ENCODE measurements at places on chromosomes 7 and 10.

- DNase-seq: peak; percentile 50
Measured at GRCh38 chr7:47792521-47793121, 155.6 kb downstream of the PKD1L1 start.

DNA sequence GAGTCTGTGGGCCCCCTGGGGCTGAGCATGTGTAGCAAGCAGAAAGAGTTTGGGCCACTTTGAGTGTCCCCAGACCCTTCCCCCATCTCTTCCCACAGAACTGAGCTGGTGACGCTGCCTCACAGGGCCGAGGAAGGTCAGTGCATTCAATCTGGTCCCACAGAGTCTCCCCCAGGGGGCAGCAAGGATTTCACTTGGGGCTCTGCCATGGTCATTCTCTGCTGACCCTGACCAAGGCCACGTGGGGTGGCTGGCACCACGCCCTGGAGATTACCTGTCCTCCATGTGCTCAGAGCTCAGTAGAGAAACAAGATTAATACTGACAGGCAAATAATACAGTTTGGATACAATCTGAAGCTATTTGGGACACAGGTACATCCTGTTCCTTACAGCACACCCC is 30.2 kb downstream of the ADRA2A start:
- no peak for DNase-seq

GRCh38 chr7:133822868-133823552 is 304.1 kb upstream of the LRGUK start:
- no peak for DNase-seq

GRCh38 chr7:37284805-37285231 is 163.8 kb downstream of the ELMO1 start:
- DNase-seq: no peak

GRCh38 chr10:119468542-119469324 is 73.8 kb downstream of the RGS10 start:
- DNase-seq: no peak

DNA sequence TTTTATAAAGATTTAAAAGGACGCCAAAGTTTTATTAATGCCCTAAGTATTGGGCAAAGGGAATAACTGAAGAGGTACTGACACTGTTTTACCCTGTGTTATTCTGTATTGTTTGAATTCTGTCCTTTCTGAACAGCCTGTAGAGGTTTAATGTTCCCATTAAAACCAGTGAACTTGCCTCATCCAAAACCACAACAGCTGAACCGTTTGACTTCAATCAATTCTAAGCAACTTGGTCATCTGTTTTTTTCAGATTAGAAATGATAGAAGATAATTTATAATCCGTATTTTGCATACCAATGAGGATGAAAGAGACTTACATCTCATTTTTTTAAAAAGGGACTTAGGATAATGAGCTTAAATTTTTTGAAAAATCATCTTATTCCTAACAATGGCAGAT is 40.4 kb downstream of the HACD1 start:
- no peak for DNase-seq

GRCh38 chr10:11285171-11285570 is 267.5 kb downstream of the CELF2 start:
- no peak for DNase-seq

DNA sequence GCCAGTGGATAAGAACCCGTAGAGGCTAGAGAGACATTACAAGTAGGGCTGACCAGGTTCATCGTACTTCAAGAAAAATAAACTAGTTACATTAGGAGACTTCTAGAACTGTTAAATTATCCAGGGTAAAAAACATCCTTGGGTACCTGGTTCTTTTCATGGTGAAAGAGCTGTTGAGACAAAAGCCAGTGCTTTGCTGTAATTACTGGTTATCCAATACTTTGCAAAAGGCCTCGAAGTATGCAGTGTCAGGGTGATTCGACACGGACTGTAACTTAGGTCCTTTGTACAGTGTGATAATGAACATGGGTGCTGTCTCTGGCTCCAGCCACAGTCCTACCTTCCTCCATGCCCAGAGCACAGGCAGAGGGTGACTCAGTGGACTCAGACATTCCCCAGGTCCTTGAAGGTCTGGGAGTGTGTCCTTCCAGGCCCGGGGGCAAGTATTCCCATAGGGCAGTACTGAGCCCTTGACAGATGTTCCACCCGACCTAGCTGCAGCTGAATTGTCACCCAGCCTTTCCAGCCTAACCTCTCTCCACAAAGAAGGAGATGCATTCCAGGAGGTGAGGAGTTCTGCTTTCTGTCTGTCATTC is 123.6 kb upstream of the TMEM72 start:
- DNase-seq: no peak

- DNase-seq: no peak
Measured at GRCh38 chr7:134203186-134203889, 76.2 kb downstream of the LRGUK start.

GRCh38 chr10:119602241-119603095 is 5.7 kb upstream of the TIAL1 start:
- DNase-seq: peak; percentile 33

- peak; percentile 46 for DNase-seq
Measured at GRCh38 chr7:134477954-134478353, 19.1 kb upstream of the AKR1B1 start.

DNA sequence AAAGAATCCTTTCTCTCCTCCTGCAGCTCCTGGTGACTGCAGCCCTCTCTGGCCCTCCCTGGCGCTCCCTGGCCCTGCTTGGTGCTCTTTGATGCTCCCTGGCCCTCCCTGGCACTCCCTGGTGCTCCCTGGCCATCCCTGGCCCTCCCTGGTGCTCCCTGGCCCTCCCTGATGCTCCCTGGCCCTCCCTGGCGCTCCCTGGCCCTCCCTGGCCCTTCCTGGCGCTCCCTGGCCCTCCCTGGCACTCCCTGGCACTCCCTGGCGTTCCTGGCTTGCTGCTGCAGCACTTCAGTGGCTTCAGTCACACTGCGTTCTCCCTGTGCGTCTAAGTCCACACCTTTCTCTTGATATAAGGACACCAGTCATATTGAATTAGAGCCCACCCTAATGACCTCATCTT is 15.2 kb upstream of the FGFR2 start:
- DNase-seq: no peak

- DNase-seq: no peak
Measured at GRCh38 chr10:43048301-43049051, 28.4 kb upstream of the RET start.

- no peak for DNase-seq
Measured at GRCh38 chr7:55275291-55276200, 89.6 kb upstream of the LANCL2 start.

DNA sequence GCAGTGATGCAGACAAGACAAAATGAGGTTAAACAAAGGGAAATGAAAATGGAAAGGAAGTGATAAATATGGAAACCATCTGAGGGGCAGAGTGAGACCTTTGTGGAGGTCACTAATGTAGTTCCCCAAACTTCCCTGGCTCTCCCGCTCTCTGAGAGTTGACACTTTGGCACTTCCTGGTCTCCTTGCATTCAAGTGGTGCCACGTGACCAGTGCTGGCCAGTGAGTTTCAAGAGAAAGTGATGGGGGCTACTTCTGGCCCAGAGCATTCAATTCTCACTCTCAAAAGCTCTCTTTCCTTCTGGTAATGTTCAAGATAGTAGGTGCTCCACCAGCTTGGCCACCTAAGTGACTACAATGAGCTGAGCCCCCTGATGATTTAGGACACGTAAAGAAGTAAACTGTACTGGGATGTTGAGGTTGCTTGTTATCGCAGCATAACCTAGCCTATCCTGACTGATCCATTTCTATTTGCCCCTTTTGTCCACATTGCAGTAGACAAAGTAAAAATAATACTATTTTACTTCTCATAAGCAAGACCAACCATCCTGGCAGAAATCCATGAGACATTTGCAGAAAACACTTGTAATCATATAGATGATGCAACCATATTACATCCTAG is 242.0 kb upstream of the YAE1 start:
- no peak for DNase-seq

GRCh38 chr7:26698194-26698593 is 166.2 kb downstream of the SKAP2 start:
- no peak for DNase-seq

DNA sequence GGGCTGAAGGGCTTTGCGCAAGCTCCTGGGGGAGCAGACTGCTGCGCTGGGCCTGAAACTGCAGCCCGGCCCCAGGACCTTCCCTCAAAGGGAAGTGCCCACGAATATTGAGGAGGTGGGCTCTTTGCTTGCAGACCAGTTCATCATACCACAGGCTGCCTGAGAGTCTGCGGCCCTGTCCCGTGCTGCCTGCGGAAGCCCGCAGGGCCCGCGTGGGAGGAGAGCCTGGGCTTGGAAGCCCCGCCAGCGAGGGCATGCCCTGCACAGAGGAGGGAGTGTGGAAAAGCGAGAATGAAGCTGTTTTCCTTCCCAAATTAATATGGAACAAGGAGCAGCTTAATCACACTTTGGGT is 83.6 kb upstream of the MKI67 start:
- DNase-seq: no peak

GRCh38 chr10:44389556-44389955 is 4.7 kb upstream of the CXCL12 start:
- no peak for DNase-seq

DNA sequence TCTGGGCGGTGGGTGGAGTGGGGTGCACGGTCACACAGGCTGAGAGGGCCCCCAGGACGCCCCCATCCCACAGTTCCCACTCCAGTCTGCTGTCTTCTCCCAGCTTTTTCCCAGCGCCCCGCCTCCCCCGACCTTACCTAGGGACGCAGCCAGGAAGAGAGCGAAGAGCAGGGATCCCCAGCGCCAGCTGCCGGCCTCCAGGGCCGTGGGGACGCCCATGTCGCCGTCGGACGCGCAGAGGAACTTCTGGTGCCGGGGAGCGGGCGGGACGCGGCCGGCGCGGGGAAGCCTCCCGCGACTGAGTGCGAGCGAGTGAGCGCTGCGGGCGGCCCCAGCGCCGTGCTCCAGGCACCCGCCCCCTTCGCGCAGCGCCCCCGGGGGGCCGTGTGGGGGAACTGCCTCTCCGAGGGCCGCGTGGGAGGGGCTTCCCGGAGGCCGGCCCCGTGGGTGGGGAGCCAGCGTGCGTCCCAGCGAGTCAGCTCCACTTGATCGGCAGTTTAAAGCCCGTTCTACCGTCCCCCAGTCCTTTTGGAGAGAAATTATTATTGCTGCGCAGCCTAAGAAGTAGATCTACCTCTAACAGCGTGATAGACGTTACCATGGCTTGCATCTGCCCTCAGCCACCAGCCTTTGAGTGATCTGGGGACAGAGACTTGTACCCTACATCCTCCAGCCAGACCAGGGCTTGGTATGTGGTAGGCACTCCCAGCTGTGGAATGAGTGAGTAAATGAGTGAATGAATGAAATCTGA is at the start of gene VSIR:
TSS of gene VSIR (minus strand) at position 300 of the 751 bp plus-strand sequence. CDS start at position 219, 81 bp downstream.
- peak; percentile 78 for DNase-seq

GRCh38 chr10:92052088-92052487 is 128.5 kb downstream of the BTAF1 start:
- DNase-seq: no peak

- no peak for DNase-seq
Measured at GRCh38 chr10:133196936-133197758, 32.9 kb upstream of the UTF1 start.

DNA sequence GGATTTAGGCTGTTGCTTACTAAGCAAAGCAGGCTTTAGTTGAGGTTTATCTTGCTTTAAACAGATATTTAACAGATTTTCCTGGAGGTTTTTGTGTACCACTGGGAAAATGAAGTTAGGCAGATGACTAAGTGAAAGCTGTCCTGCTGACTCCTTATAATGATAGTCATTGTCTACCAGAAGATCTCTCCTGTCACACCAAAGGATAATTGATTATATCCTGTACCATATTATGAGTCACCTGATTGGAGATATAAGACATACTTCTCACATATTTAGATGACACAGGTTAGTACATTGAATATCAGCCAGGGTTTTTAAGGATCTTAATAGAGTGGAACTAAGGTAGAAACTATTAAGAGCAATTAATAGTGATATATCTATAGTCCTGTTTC is 68.4 kb downstream of the PTEN start:
- DNase-seq: no peak

DNA sequence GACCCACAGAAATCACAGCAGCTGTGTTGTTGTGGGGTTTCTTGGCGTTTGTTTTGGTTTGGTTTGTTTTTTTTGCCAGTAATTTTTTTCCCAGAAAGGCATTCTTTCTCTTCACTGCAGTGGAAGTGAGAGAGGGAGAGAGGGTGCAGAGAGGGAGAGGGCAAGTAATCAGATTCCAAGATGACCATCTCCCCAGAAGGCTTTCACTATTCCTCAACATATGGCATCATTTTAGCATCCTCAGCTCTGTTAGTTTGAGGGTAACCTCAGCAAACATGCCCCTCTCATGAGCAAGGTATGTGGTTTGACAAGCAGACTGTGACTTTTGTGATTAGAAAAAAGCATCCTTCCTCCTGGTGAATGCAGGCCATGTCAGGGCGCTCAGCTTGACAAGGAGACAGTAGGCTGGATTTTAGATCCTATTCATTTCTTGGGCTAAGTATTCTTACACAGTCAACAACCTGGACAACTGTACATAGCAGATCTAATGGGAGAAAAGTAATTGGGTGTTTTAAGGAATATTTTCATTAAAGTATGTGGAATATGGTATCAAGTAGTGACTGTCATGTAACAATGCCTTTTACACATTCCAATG is 86.3 kb upstream of the PIK3CG start:
- DNase-seq: no peak

GRCh38 chr7:143434660-143435059 is 8.6 kb upstream of the TAS2R60 start:
- DNase-seq: peak; percentile 64

DNA sequence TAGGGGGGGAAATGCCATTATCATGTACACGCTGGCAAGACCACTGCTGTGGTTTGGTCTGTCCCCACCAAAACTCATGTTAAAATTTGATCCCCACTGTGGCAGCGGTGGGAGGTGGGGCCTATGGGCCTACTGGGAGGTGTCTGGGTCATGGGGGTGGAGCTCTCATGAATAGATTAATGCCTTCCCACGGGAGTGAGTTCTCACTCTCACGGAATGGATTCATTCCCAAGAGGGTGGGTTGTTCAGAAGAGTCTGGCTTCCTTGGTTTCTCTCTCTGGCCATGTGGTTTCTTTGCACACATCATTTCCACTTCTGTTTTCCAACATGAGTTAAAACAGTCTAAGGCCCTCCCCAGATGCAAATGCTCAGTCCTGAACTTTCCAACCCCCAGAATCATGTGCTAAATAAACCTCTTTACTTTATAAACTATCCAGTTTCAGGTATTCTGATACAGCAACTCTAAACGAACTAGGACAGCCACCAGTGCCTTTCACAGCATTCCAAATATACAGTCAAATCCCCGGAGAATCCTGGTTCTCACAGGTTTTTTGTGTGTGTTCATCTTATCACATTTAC is 44.3 kb downstream of the SMURF1 start:
- DNase-seq: no peak

DNA sequence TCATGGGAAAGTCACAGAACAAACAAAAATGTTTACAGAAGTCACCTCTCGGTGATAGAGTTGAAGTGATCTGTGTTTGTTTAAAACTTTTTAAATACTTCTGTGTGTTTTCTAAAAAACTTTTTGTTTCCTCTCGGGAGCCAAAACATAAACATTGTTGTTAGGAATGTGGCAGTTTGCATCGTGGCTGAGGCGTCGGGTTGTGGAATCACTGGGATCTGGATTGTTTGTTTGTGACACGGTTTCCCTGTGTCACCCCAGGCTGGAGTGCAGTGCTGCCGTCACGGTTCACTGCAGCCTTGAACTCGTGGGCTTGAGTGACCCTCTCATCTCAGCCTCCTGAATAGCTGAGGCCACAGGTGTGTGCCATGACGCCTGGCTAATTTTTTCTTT is 29.0 kb upstream of the SUN1 start:
- DNase-seq: no peak

All from fibroblast of pulmonary artery (primary cell).